Esophagus squamous epithelium (tissue), 5 donors: ENCODE measurements at places on chromosomes 7 and 10.

GRCh38 chr10:73647211-73647874 lies 6.1 kb upstream of the MYOZ1 start:
- DNase-seq, result no peak

DNA sequence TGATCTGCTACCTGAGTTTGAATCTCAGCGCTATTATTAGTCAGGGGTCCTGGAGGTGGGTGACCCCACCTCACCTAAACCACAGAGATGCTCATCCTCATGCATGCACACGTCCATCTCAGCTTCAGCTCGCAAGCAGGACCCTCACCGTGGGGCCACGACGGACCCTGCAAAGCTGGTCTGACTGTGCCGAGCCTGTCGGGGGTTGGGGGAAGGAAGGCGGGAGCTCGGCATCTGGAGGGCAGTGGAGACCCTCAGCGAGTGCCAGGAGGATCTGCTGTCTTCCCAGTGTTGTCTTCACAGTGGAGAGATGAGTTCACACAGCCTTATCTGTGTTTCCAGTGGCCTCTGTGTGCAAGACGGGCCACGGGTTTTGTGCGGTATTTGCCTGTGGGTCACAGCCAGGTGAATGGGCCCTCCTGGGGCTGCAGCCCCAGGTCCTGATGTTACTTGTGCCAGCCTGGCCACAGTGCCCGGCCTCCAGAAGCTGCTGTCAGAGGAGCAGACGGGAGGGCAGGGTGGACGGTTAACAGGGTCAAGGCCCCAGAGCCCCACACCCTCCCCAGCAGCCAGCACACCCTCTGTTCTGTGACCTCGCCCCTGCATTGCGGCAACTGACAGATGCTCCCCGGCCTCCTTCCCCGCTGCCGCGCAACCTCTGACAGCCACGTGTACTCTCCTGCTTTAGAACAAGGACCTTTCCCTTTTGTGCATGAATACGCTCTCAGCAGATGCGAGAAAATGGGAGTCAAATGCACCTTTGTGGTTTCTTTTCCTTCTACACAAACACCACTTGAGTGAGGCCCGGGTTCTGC lies 528.8 kb downstream of the DNAJB6 start:
- no peak for DNase-seq

DNA sequence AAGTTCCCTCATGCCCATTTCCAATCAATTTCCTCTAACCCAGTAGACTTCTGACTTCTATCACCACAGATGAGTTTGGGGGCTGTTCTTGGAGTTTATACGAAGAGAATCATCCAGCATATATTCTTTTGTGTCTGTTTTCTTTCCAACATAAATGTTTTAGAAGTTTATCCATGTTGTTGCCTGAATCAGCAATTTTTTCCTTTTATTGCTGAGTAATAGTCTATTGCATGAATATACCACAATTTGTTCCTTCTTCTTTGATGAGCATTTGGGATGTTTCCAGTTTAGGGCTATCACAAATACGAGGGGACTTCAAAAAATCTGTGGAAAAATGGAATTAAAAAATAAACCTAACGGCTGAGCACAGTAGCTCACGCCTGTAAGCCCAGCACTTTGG lies 26.2 kb downstream of the COPG2 start:
- DNase-seq, result no peak

GRCh38 chr10:14008740-14009080 lies 322.0 kb downstream of the FRMD4A start:
- DNase-seq, result no peak

GRCh38 chr10:34918776-34919315 lies 103.8 kb upstream of the PARD3 start:
- no peak for DNase-seq

- DNase-seq, result no peak
Observed at GRCh38 chr10:105793071-105793470, 1152.0 kb downstream of the SORCS3 start.

DNA sequence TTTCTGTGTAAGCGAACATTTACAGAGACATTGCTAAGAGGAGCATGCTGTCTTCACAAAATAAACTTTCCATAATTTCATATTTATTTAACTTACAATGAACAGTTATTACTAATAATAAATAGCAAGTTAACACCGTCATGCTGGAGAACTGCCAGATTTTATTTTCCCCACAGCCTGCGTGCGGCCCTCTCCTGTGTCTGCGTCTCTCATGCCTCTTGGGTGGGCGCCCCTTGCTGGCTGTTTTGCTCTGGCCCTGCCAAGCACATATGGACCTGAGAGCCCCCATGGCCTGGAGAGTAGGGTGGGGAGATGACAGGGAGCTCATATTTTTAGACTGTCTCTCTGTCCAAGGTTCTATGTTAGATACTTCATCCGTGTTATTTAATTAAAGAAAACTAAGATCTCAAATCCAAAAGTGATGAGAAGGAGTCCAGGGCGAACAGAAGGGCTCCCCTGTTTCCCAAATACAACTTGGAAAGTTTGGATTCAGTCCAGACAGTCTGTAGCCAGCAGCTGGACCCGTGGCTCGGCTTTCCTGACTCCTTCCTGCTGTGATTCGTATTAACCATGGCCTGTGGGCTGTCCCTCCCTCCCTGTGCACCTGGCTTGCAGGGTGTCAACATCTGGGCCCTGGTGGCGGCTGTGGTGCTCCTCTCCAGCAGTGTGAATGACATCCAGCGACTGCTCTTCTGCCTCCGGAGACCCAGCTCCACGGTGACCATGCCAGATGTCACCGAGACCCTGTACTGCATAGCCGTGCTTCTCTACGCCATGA lies 20.5 kb downstream of the FBH1 start:
- DNase-seq, result no peak

GRCh38 chr7:42242381-42242780 lies 5.4 kb upstream of the GLI3 start:
- DNase-seq, result no peak

DNA sequence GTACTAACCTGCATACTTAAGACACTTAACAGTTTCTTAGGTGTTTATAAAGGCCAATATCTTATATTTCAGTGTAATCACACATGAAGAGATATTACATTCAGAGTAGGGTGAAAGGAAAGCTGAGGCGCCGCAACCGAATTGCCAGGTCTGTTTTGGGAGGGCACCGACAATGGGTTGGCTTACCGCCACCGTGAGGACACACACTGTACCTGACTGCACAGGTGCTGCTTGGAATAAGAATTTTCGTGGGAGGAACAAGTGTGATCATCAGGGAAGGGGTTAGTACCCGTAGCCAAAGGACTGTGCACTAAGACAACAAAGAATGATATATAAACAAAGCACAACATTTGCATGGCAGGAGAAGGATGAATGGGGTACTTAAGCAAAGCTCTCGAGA lies 591.8 kb downstream of the SUGCT start:
- DNase-seq, result no peak

DNA sequence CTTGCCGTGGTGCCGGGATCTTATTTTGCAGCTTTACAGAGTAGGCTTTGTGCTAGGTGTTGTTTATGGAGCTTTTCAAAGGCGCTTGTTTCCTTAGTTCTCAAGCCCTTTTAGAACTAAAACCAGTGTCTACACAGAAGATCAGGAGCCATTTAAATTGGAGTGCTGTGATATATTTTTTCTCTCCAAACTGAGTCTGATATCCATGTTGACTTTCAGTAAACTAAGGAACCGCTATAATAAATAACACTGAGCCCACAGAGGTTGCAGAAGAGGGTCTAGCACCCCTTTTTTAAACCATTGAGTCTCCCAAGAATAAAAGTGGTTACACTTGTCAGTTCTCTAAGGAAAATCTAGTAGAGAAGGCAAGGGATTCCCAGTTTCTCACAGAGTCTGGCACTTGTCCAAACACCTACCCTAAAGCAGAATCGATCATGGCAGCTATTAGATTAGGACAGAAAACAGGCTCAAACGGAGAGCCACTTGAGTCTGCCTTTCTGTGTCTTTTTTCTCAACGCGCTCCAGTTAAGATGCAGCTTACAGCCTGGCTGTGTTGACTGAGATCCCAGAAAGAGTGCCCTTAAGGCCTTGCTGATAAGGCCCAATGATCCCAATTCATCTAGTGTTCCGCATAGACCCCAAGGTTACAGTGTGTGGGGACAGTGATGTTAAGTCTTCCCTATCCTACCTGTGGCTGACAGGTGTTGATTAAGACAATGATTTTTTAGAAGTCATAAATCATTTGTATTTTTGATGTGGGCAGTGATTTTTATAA lies 804 bp downstream of the TMEM106B start:
- no peak for DNase-seq

GRCh38 chr10:1677307-1677939 lies 59.9 kb downstream of the ADARB2 start:
- no peak for DNase-seq

- DNase-seq, result no peak
Observed at GRCh38 chr7:131723926-131724325, 167.5 kb upstream of the PODXL start.

DNA sequence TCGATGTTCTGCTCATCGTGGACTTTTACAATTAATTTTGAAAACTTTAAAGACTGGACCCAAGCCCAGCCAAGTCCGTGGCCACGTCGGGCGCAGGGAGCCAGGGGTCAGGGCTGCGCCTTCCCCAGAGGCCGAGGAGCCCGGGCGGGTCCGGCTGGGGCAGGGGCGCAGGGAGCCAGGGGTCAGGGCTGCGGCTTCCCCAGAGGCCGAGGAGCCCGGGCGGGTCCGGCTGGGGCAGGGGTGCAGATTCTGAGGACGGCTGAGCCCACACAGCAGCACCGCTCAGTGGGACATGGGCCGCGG lies 75.2 kb downstream of the MICALL2 start:
- no peak for DNase-seq

DNA sequence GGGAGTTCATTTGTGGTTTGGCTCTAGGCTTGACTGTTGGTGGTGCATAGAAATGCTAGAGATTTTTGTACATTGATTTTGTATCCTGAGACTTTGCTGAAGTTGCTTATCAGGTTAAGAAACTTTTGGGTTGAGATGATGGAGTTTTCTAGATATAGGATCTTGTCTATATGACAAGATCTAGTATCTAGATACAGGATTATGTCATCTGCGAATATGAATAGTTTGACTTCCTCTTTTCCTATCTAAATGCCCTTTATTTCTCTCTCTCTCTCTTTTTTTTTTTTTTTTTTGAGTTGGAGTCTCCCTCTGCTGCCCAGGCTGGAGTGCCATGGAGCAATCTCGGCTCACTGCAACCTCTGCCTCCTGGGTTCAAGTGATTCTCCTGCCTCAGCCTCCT lies 62.9 kb downstream of the MGAM2 start:
- DNase-seq, result no peak

DNA sequence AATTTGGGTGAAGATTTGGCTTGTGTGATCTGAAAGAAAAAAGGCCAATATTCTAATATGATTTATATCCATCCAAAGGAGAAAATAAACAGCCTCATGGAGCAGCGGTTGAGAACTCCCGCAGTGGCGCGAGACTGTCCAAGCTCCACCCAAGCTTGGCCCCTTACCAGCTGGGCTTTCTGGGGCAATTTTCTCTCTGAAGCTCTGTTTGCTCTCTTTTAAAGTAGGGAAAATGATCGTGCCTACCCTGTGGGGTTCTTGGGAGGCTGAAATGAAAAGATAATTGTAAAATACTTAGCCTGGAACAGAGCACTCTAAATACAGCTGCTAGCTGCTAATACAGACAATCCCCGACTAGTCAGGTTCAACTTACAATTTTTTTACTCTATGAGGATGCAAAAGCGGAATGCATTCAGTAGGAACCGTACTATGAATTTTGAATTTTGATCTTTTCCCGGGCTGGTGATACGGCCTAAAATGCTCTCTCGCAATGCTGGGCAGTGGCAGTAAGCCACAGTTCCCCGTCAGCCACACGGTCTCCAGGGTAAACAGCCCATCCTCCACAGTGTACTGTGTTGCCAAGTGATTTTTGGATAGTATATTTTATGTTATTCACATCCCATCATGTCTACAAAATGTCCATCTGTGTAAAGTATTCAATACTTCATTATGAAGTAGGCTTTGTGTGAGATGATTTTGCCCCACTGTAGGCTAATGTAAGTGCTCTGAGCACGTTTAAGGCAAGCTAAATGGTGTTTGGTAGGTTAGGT lies 137.7 kb downstream of the CHN2 start:
- no peak for DNase-seq

- no peak for DNase-seq
Observed at GRCh38 chr7:49822856-49823255, 49.4 kb downstream of the VWC2 start.

GRCh38 chr10:128527711-128528110 lies 401.5 kb upstream of the MKI67 start:
- DNase-seq, result no peak

DNA sequence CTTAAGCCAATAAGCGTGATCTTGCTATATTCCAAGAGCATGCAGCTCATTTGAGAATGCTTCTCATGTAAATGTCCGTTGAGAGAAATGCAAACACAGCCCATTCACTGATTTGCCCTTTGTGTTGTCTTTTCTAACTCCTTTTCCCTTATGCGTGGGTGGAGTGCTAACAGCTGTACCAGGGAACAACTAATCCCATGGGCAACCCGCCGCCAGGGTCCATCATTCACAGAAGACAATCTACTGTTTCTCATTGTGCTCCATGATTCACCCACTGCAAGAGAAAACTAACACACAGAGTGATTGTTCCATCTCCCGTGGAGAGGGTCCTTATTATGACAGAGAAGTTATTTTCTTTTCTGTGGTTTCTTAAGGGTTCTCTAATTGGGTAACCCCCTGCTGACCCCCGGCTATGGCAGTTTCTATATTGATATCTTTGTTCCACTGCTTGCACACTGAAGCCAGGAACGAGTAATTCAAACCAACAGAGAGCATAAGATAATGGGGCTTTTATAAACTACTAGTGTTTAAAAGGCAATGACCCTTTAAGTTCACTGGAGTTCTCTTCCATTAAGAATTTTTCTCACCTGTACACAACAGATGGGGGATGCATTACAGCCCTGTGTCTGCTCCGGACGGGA lies 298.7 kb downstream of the BAMBI start:
- DNase-seq, result no peak

GRCh38 chr10:34176351-34176750 lies 638.7 kb downstream of the PARD3 start:
- no peak for DNase-seq

GRCh38 chr7:9822458-9823290 lies 1151.0 kb upstream of the PHF14 start:
- DNase-seq, result no peak

DNA sequence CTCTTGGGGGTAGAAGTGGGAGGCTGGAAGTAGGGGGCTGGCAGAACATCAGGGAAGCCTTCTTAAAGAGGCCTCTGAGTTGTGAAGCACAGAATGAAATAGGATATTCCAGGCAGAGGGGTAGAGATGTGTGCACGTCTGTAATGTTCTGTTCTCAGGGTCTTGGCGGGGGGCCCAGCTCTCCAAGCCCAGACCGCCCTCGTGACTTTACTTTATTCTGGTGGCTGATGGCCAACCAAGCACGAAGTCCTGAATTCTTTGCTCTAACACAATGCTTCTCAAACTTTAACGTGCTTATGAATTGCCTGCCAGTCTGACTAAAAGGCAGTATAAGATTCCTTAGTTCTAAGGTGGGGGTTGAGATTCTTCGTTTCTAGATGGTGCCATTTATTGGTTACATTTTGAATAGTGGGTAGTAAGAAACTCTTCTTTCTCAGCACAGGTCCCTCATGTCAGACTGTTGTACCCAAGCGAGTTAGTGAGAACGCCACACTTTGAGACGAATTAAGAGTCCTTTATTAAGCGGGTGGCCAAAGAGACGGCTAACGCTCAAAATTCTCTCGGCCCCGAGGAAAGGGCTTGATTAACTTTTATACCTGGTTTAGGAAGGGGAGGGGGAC lies 8.2 kb downstream of the PRXL2A start:
- DNase-seq, result no peak

- no peak for DNase-seq
Observed at GRCh38 chr7:68488341-68489060, 1109.8 kb upstream of the AUTS2 start.

GRCh38 chr7:13017881-13018280 lies 330.4 kb downstream of the ARL4A start:
- DNase-seq, result no peak
